AG09309 (cell line): ENCODE measurements at places on chromosomes 5 and 9.

GRCh38 chr9:101625876-101626275, 31.1 kb upstream of the PPP3R2 start:
- DNase-seq: no peak

DNA sequence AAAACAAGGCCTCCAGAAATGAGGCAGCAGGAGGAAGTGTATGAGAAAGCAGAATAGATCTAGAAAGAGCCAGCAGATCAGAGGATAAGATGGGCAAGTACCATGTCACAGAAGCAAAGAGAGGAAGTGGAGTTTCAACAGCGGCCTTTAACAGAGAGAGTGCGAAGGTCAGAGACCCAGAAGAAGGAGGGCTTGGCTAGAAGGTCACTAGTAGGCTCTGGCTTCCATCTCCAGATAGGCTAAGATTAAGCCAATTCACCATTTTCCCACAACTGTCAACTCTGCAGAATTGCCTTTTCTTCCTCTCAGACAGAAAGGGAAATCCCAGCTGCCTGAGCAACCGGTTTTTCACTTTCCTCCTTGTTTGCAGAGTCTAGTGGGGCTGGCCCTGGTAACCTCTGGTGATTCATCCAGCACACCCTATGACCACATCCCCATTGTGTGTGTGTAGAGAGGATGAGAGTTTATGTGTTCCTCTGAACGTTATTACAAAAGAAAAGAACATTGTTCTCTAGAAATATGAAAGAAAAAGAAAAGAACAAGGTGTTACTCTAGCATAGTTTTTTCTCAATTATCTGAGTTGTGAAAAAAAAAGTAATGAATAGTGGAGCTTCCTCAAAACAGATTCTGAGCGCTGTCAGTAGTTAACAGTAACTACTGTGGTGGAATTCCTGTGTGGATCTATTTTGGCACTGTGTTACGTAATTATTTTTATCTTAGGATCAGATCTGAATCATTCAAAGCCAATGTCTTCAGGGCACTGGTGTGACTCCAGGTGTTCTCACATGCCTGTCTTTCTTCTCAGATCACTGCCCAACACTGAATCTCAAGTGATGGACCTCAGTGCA, 220.4 kb downstream of the ARRDC3 start:
- DNase-seq: peak; percentile 77

- DNase-seq: no peak
Measured at GRCh38 chr5:1222147-1222546, 3.0 kb upstream of the SLC6A18 start.

- DNase-seq: no peak
Measured at GRCh38 chr9:137467161-137467581, 8.0 kb upstream of the NSMF start.

GRCh38 chr9:2506321-2506720, 115.3 kb upstream of the VLDLR start:
- DNase-seq: no peak

DNA sequence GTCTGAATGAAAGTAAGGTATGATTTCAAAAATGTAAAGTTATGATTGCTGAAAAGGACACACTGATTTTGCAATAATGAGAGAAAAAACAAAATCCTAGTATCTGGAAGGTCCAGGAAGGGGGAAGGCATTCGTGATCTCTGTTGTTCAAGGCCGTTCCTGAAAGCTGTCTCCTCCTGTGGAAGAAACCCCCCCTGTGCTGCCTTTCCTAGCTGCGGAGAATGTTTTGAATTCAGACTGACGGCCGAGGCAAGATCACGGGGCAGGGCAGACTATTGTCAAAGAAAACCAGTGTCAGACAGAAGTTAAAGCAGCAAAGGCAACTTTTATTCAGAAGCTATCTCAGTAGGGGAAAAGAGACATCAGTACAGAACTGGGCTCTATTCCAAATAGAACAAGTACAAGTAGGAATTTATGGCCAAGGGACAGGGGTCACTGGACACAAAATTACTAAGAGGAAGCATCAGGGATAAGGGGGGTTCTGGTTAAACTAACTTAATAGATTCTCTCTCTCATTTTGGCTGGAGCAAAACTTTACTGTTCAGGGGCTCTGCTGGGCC, 61.9 kb upstream of the IGFBPL1 start:
- no peak for DNase-seq

GRCh38 chr5:19655627-19656026, 332.4 kb downstream of the CDH18 start:
- no peak for DNase-seq

DNA sequence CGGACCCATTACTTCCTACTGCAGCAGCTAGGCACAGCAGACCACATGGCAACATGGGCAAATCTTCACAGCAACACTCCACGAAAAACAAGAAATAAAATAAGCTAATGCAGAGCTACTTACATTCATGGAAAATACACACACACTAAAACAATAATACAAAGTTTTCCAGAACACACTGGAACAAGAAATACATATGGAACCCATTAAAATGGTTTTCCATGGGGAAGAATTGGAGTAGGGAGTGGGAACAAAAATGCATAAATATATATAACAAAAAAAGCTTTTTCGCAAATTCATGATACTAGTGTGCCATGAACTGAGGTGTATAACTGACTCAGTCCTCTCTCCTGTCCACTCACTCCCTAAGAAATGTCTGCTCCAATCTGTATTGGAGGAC, 8.3 kb downstream of the ADAMTS12 start:
- no peak for DNase-seq

DNA sequence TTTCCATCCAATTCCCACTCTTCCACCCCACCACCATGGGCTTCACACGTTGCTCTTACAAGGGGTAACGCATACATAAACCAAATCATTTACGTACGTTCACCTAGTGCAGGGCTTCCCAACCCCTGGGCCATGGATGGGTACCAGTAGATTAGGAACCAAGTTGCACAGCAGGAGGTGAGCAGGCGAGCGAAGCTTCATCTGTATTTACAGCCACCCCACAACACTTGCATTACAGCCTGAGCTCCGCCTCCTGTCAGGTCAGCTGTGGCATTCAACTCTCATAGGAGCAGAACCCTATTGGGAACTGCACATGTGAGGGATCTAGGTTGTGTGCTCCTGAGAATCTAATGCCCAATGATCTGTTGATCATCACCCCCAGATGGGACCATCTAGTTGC, 82.3 kb downstream of the CEMIP2 start:
- no peak for DNase-seq

GRCh38 chr5:169494941-169495548, 88.5 kb upstream of the SPDL1 start:
- no peak for DNase-seq

DNA sequence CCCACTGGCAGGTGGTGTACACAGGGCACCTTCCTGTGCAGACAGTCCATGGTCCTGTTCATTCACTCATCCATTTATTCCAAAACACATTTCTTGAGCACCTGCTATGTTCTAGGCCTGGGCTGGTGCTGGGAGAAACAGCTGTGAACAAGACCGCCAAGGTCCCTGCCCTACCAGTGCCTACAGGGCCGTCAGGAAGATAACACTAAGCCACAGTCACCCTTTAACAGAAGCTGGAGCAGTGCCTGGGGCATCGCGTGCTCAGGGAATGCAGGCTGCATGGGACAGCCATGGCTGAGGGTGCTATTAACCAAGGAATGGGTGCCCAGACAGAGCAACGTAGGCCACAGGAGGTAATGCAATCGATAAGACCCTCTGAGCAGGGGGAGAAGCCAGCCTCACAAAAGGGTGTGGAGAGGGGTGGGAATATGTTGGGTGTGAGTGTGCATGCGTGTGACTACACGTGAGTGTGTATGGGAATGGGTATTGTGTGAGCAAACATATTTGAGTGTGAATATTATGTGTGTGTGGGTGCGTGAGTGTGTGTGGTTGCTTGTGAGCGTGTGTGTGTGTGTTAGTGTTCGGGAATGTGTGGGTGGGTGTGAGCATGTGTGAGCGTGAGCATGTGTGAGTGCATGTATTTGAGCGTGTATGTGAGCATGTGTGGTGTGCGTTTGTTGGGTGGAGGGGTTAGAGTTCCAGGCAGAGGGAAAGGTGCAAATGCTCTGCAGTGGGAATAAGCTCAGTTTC, 19.1 kb downstream of the DUSP1 start:
- no peak for DNase-seq

DNA sequence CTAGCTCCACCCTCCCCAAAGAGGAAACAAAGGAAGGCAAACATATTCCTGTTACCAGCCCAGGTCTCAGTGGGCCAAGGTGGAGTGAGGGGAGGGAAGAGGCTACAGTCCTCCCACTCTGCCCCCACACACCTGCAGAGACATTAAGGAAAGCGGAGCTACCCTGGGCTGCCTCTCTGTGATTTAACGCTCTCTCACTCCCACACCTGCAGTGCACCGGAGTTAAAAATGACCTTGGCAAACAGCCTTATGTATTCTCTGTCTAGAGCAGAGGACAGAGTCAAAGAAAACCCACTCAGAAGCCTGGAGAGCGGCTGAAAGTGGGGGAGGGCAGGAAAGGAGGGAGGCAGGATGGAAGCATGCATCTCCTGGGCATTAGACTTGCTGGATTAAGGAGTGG, 32.7 kb downstream of the KCNIP1 start:
- DNase-seq: no peak

GRCh38 chr9:84492366-84493159, 152.0 kb upstream of the SLC28A3 start:
- no peak for DNase-seq

DNA sequence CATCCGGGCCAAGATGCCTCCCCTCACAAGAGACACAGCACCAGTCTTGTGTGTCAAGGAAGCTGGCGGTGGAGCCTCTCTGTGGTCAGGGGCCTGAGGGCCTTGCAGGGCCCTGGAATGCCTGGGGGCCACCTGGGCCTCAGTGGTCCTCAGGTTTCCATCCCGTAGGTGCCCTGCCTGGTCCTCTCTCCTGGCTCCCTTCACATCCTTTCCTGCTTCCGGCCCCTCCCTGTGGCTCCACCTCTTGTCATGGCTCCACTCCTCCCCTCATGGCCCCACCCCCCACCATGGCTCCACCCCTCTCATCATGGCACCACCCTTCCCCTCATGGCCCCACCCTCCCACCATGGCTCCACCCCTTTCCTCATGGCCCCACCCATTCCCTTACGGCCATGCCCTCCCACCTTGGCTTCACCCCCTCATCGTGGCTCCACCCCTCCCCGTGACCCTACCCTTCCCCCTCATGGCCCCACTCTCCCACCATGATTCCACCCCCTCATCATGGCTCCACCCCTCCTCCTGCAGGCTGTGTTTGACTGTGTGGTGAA, 175.8 kb downstream of the CACNA1B start:
- DNase-seq: no peak

DNA sequence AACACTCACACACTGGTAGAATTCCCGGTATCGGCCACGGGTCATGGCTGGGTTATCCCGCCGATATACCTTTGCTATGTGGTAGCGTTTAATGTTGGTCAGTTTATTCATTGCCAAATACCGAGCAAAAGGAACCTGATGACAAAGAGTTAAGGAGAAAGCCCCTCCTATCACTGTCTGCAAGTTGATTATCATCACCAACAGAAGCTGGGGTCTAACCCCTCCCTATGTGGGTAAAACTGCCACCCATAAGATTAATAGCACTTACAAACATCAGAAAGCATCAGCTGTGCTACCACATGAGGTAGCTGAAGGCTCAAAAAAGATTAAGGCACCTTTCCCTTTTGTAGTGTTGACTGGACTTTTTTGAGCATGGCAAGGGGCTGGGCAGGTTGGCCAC, 5.6 kb upstream of the DND1 start:
- no peak for DNase-seq

DNA sequence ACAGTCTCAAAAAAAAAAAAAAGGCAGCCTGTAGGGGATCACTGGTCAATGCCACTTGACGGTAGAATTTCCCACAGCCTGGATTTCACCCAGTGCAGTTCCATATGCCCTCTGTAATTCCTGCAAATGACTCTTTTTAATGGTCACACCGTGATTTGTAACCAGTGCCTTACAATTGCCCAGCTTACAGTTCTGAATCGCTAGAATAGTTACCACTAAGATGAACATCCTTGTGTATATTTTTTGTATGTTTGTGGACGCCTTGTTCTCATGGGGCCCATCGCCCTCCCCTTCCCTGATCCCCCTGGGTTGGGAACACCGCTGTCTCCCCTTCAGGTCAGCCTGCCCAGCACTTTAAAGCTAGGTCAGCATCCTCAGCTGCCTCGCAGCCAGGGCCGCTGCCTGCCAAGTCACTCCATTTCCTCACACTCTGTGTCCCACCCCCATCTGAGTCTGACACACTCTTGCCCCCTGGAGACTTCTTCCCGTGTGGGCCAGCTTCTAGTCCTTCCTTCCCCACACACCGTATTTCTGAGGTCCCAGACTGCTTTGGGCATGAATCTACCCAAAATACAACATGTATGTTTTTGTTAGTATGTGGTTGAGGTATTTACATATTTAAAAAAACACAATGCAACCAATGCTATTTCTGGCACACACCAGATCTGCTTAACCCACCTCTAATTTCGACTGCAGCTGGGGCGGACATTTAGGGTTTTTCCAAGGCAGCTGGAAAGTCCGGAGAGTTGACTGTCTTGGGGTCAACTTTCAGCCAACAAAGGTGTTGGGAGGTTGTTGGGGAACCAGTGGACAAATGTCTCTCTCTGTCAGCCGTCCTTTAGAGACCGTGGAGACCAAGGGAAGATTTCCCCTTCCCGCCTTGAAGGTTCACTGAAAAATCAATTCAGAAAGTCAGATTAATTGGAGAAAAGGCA, 120.5 kb upstream of the NEK6 start:
- DNase-seq: no peak

DNA sequence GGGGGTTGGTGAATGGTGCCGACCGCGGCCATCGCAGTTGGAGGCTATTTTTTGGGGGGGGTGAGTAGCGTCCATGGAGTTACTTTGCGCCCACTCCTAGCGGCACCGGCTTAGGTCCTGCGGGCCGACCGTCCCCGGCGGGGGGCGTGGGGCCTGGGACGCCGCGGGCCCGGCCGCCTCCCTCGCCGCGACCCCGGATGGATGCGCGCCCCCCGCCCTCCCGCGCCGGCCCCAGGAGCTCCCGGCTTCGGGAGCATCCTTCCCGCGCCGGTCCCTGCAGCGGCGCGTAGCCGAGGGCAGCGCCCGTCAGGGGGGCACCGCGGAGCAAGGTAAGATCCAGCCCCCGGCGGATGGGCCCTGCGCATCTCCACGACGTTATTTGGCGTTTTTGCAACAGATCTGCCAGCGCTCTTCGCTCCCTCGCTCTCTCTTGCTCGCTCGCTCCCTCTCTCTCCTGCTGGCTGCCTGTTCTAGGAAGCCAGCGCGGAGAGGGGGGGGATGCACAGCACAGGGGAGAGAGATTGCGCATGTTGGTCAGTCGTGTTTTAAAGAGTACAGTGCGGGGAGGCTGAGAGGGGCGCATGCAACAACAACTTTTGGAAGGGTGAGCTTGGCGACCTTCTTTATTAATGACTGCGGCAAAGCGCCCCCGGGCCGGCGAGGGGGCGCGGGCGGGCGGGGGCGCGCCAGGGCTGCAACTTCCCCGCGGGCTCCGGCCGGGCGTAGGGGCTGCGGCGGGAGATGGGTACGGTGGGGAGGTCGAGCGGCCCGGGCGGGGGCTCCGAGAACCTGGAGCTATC, 413 bp downstream of the JADE2 start:
- DNase-seq: no peak
